Vagina (tissue), 2 donors: ENCODE measurements at places on chromosomes 12 and 14. TPM values are rescaled to one million over a fixed set of nuclear protein-coding genes. Genes with fewer than 3 reads are reported as not detected.

Gene VRK1
- 10.1 TPM for total RNA-seq

Gene DACT1
- 9.8 TPM for total RNA-seq

Gene CCDC177
- total RNA-seq = not detected

Gene PLEK2
- 4.4 TPM for total RNA-seq

Gene DPY19L2
- total RNA-seq = 9.6 TPM

Gene CLEC4C
- total RNA-seq = not detected

Gene AGAP2
- 1.5 TPM for total RNA-seq

Gene PLEKHG7
- not detected for total RNA-seq

Gene TMCC3
- total RNA-seq = 11.5 TPM

GRCh38 chr14:68947802-68948201, 31.3 kb downstream of the ACTN1 start:
- H3K4me1 ChIP-seq = peaks cover 96% of the 10 kb centered on the region
- H3K4me3 ChIP-seq = no peak overlapping the region
- H3K27ac ChIP-seq = peak overlapping the region; percentile 69

- no peaks in the 10 kb centered on the region for H3K36me3 ChIP-seq
- H3K27me3 ChIP-seq = no peaks in the 10 kb centered on the region
- H3K4me3 ChIP-seq = peak within 1 kb of the TSS; percentile 68
- peak within 1 kb of the TSS; percentile 12 for H3K27ac ChIP-seq
Observed at GRCh38 chr12:56488041-56488955, at the start of gene GLS2. GLS2 (minus strand) TSS chr12:56488161; CDS start chr12:56488118, 43 bp downstream.

- DNase-seq = no peak
- no peaks in the 10 kb centered on the region for H3K36me3 ChIP-seq
- no peak overlapping the region for H3K4me3 ChIP-seq
- no peak overlapping the region for H3K27ac ChIP-seq
Observed at GRCh38 chr12:4353785-4354208, 25.7 kb downstream of the FGF23 start.

DNA sequence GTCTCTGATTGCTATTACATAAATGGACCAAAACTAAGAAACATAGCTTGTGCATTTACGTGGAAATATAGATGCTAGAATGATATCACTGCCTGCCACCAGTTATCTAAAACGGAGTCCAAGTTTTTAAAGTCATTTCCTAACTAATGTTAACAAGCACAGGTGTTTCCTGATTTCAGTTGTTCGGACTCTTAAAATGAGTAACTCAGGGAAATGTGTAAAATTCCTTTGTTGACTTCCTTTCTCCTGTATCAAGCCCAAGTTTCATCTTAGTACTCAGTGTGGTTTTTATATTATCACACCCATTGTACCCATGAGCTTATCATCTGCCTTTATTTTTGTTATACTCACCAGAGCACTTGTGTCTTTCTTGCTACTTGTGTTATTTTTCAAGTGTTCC, 13.2 kb upstream of the PRKCH start:
- H3K36me3 ChIP-seq = no peaks in the 10 kb centered on the region
- H3K4me3 ChIP-seq = no peak overlapping the region
- H3K27me3 ChIP-seq = no peaks in the 10 kb centered on the region
- H3K4me1 ChIP-seq = no peaks in the 10 kb centered on the region
- no peak for DNase-seq
- no peak overlapping the region for H3K27ac ChIP-seq

DNA sequence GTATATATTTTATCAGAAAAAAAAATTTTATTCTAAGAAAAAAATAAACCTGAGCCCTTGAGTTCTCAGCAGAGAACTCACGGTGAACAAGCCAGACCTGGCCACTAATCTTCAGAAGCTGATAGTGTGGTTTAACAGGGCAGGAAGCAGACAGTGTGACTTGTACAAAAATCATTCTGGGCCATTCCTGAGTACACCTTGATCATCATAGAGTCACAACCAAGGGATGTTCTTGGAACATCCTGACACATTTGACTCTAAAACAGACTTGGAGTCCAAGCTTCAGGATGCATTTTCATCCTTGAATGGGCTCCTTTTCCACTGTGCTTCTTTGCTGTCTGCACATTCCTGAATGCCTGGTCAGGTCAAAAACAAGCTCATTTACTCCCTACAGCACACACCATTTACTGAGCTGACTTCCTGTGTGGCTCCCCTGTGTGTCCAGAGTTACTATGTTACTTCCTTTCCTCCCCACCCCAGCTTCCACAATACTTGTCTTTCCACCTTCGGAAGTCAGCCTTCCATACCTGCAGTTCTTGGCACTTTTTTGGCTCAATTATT, 112.0 kb downstream of the ANO6 start:
- no peak for DNase-seq
- H3K4me3 ChIP-seq = no peak overlapping the region
- no peaks in the 10 kb centered on the region for H3K27me3 ChIP-seq
- peaks cover 6% of the 10 kb centered on the region for H3K36me3 ChIP-seq

GRCh38 chr12:4881266-4882064, 28.2 kb upstream of the KCNA1 start:
- H3K4me1 ChIP-seq = no peaks in the 10 kb centered on the region
- no peaks in the 10 kb centered on the region for H3K27me3 ChIP-seq
- no peak overlapping the region for H3K4me3 ChIP-seq
- no peak for DNase-seq

- no peaks in the 10 kb centered on the region for H3K4me1 ChIP-seq
- no peaks in the 10 kb centered on the region for H3K36me3 ChIP-seq
- no peak overlapping the region for H3K27ac ChIP-seq
- H3K27me3 ChIP-seq = no peaks in the 10 kb centered on the region
Observed at GRCh38 chr14:36805131-36805559, 143.5 kb downstream of the PAX9 start.

GRCh38 chr12:16282978-16283377, 5.5 kb upstream of the SLC15A5 start:
- no peak overlapping the region for H3K4me3 ChIP-seq
- no peaks in the 10 kb centered on the region for H3K27me3 ChIP-seq
- H3K36me3 ChIP-seq = no peaks in the 10 kb centered on the region
- H3K27ac ChIP-seq = no peak overlapping the region
- H3K4me1 ChIP-seq = no peaks in the 10 kb centered on the region

- DNase-seq = no peak
- H3K4me1 ChIP-seq = peaks cover 6% of the 10 kb centered on the region
- H3K27me3 ChIP-seq = no peaks in the 10 kb centered on the region
- H3K4me3 ChIP-seq = no peak overlapping the region
- H3K27ac ChIP-seq = no peak overlapping the region
- H3K36me3 ChIP-seq = no peaks in the 10 kb centered on the region
Observed at GRCh38 chr12:52530905-52531304, 10.7 kb upstream of the KRT5 start.

DNA sequence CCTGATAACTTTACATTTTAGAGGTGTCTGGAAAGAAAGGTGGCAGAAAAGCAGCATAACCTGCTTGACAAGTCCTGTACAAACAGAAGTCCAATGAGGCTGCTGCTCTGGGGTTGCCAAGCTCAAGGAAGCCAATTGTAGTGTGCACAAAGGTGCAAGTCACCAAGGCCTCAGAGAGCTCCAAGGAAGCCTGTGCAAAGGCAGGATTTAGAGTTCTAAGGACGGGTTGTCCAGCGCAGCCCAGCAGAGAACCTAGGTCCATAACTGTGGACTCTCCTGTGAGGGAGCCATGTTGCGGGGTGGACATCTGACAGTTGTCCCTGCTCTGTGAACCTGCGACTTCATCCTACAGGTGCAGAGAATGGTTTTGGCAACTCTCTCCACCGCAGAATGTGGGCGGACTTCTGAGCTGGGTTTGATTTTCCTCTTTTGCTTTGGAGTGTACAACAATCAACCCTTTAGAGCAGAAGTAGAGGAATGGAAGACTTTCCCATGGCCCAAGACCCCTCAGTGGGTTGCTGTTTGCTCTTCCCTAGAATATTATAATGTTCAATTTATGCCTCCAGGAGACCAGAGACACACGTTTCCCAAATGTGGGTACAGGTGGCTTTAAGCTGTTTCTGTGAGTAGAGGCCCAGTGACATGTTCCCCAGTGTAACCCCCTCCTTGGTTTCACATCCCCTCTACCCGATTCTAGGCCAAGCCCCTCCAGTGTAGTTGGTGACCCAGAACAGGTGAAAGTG, 81.0 kb downstream of the ETV6 start:
- H3K4me1 ChIP-seq = peaks cover 34% of the 10 kb centered on the region
- H3K27ac ChIP-seq = no peak overlapping the region
- no peak for DNase-seq
- no peak overlapping the region for H3K4me3 ChIP-seq
- H3K27me3 ChIP-seq = no peaks in the 10 kb centered on the region
- H3K36me3 ChIP-seq = no peaks in the 10 kb centered on the region

DNA sequence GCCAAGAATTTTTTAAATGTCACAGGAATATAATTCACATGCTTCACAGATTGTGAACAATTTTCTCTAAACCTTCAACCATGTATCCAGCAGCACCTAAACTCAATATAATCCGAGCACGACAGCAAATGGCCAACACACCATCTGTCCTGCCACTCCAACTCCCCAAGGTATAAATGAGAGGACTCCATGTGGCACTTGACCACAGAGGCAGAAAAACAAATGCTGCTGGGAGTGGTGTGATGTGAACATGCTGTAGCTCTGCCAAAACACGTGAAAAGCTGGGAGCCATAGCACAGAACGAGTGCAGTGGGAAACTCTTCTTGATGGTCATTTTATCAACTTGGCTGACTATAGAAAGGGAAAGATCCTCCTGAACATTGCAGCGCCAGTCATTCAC, 70.9 kb downstream of the LLPH start:
- H3K36me3 ChIP-seq = no peaks in the 10 kb centered on the region
- no peaks in the 10 kb centered on the region for H3K27me3 ChIP-seq
- no peak for DNase-seq
- H3K4me1 ChIP-seq = no peaks in the 10 kb centered on the region

DNA sequence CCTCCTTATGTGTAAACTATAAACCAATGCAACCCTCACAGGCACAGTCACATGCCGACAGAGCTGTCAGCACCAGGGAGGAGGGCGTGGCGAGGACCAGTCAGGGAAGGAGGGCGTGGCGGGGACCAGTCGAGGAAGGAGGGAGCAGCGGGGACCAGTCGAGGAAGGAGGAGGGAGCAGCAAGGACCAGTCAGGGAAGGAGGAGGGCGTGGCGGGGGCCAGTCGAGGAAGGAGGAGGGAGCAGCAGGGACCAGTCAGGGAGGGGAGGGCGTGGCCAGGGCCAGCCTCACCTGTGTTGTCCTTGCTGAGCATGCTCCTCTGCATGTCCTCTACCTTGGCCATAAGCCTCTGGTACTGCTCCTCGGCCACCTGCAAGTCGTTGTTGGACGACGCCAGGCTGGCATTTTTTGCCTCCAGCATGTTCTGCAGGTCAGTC, 24.2 kb downstream of the GOLGA3 start:
- no peak overlapping the region for H3K4me3 ChIP-seq
- no peak overlapping the region for H3K27ac ChIP-seq
- no peaks in the 10 kb centered on the region for H3K36me3 ChIP-seq
- no peaks in the 10 kb centered on the region for H3K27me3 ChIP-seq
- no peak for DNase-seq
- no peaks in the 10 kb centered on the region for H3K4me1 ChIP-seq

- no peak overlapping the region for H3K27ac ChIP-seq
- no peak overlapping the region for H3K4me3 ChIP-seq
- H3K27me3 ChIP-seq = no peaks in the 10 kb centered on the region
- no peaks in the 10 kb centered on the region for H3K4me1 ChIP-seq
Observed at GRCh38 chr14:56630707-56631106, 51.1 kb downstream of the TMEM260 start.

- no peak for DNase-seq
- H3K4me1 ChIP-seq = peaks cover 62% of the 10 kb centered on the region
- H3K27ac ChIP-seq = peak overlapping the region; percentile 86
- H3K27me3 ChIP-seq = no peaks in the 10 kb centered on the region
- H3K4me3 ChIP-seq = no peak overlapping the region
- peaks cover 34% of the 10 kb centered on the region for H3K36me3 ChIP-seq
Observed at GRCh38 chr12:122870163-122870842, 25.6 kb downstream of the VPS37B start.

DNA sequence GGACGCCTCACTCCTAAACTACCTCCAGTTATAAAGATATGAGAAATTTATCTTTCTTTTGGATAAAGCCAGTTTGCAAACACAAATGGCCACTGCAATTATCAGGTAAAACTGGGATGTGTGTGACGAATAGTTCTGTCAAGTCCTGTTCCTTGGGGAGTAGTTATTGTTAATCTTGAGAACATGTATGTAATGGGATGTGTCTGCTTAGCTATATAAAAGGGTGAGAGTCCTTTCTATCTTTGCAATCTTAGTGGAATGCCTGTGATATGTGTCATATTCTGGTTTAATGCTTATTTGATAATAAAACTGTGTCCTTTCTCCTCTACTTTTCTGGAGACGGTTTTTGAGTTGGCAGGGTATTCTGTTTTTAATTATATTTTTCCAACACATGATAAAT, 56.1 kb upstream of the PKP2 start:
- H3K4me3 ChIP-seq = no peak overlapping the region
- H3K27me3 ChIP-seq = no peaks in the 10 kb centered on the region
- DNase-seq = no peak
- no peak overlapping the region for H3K27ac ChIP-seq

GRCh38 chr14:88384718-88385117, 739 bp upstream of the SPATA7 start:
- H3K27me3 ChIP-seq = no peaks in the 10 kb centered on the region
- peak overlapping the region; percentile 79 for H3K27ac ChIP-seq
- no peaks in the 10 kb centered on the region for H3K36me3 ChIP-seq
- no peak for DNase-seq

DNA sequence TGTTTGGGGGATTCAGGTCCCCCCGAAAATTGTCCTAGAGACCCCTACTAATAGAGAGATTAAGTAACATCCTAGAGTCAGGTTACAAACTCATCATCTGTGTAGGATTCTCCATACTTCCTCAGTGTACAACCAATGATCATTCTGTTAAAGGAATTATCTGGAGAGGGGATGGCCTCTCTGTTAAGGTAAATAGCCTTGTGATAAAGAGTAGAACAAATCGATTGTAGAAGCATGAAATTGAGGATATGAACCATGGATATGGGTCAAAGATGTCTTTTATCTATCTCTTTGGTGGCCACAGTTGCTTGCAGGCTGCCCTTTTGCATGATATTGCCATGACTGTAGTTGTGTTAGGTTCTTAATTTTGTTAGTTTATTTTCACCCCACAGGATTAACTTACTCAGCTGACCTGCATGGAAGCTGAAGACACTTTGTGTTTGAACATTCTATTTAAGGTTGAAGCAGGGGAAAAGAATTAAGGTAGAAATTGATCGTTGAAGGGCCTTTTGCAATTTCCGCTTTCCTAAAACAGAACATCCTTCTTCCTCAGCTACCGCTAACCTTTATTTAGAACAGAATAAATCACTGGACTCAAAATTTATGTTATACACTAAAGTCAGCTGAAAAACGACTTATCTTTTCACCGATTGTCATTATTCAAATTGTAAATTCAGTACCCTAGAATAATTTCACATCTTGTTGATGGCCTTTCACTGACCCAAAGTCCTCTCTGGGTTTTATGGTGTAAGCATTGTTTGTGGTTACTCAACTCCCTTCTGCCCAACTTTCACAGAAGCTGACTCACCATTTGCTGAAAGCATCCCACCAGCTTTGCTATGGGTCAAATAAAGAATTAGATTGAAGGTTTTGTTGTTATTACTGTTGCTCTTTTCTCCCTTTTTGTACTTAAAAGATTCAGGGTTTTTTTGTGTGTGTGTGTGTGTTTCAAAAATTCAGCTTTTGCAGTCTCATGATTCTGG, 52.3 kb downstream of the IRAK3 start:
- H3K4me1 ChIP-seq = peaks cover 17% of the 10 kb centered on the region
- H3K27ac ChIP-seq = peak overlapping the region; percentile 56
- DNase-seq = no peak

- H3K27ac ChIP-seq = no peak overlapping the region
- no peak overlapping the region for H3K4me3 ChIP-seq
- no peaks in the 10 kb centered on the region for H3K4me1 ChIP-seq
- H3K27me3 ChIP-seq = no peaks in the 10 kb centered on the region
- no peaks in the 10 kb centered on the region for H3K36me3 ChIP-seq
- DNase-seq = no peak
Observed at GRCh38 chr12:7751394-7751793, 4.2 kb upstream of the CLEC4C start.
